Fibroblast of gingiva (primary cell): ENCODE measurements at places on chromosomes 6 and 20.

GRCh38 chr20:49781676-49782075 is 31.0 kb upstream of the SLC9A8 start:
- no peak for DNase-seq

DNA sequence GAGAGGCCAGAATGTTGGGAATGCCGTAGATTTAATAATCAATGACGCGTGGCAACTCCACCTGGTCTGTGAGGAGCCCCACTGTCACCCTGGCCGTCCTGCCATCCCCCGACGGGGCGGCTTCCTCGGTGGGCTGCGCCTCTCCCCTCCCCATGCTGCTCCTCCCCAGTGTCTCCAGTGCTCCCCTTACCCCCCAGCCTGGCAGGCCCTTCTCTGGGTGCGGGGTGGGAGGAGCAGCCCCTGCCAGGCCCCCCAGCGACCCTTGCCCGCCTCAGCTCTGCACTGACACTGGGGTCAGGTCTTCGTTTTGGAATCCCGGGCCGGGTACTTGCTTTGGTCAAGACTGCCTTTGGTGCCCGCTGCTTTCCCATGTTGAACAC is 82.3 kb upstream of the FRMD1 start:
- no peak for DNase-seq

DNA sequence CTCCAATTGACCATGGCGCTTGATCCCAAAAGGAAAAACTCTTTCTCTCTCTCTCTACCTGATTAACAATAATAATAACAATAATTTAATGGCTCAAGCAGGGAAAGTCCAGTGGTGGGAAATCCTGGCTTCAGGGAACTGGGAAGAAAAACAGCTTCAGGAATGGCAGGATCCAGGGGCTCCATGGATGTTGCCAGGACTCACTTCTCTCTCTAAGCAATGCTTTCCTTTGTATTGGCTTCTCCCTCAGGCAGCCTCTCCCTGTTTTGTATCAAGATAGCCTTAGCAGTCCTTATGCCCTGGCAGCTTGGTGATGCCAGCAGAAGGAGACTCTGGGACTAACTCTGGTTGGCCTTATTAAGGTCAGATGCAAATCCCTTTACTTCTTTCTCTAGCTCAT is 13.5 kb upstream of the PTGIS start:
- DNase-seq: no peak

GRCh38 chr20:49340161-49340966 is 62.5 kb upstream of the ZNFX1 start:
- peak; percentile 38 for DNase-seq

- DNase-seq: no peak
Measured at GRCh38 chr20:20690676-20691476, 21.6 kb downstream of the RALGAPA2 start.

DNA sequence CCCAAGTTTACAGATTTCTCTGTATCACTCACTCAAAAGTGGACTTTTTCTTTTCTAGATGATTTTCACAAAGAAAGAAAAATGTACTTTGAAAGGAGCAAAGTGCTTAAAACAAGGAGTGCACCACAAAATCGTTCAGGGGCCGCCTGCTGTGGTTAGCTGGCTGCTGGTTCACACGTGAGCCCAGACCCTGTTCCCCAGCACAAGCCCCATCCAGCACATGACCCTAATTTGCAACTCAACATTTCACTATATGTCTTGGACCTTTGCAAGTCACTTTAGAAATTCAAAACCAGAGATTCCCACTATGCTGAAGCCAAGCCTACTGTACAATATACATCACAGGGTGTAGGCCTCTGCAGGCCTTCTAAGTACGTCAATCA is 95.5 kb upstream of the NHSL1 start:
- DNase-seq: no peak

GRCh38 chr6:52976591-52977035 is 18.5 kb downstream of the GSTA4 start:
- no peak for DNase-seq

DNA sequence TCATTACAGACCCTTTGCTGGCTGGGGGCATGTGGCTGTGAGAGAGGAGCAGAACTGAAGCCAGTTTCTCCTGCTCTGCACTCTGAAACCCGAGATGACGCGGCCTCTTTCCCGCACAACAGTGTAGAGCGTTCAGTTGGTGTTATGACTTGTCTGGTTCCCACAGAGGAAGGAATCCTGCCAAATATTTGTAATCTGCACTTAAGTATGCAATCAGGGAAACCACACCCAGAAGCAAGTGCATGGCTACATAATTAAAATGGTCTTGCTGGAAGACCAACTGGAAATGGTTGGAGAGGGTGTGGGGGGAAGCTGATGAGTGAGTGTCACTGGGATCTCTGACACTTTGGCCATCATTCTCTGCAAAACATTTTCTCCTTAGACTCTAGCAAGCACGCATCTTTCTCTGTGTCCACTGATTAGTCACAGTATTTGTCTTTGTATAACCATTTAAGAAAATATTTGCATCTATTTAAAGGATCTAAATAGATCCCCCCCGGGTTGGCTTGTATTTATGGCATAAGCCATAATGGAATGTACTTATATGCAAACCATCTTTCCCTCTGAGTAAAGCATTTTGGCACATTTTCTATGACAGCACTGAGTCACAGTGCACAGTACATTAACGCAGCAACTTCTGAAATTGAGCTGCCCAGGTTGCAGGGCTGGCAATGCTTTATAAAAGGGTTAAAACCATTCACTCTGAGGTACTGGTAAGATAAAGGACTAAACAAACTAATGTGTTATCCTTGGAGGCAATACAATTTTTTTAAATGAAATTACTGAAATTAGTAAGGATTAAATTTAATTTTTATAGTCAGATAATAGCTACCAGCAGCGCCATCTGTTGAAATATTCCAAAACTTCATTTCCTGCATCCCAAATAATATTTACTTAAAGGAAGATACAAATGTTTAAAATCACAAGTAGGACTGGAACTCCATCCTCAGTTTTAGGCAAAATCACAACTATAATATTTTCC is 76.7 kb downstream of the FOXC1 start:
- DNase-seq: peak; percentile 95
